ENCODE measurements at places on chromosomes 3 and 15.

DNA sequence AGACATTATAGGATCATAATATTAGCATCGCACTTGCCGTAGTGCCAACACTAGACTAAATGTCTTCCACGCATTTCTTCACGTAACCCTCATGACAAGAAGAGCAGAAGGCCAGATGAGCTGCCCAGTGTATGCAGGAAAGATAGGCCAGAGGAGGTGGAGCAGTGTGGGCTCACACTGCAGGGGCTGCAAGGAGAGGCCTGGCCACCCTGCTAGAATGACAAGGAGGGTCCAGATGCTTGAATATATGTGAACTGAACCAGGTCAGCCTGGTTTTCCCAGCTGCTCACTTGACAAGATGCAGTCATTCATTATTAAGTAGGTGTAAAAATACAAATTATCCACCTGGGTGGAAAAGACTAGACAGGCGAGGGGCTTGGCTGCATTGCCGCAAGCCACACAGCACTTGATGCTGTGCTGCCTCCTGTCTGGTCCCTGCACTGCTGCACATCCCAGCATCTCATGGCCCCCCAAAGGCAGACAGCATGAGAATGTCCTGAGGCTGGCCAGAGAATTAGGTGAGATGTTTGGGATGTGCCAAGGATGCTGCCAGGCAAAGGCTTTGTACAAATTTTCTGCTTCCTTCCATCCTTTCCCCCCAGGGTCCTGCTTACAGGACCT lies 115.2 kb downstream of the NTRK3 start:
- no peak for DNase-seq

- DNase-seq, result peak; percentile 49
These were observed 237.8 kb upstream of the GADL1 start for GRCh38 chr3:31132132-31132769.

DNA sequence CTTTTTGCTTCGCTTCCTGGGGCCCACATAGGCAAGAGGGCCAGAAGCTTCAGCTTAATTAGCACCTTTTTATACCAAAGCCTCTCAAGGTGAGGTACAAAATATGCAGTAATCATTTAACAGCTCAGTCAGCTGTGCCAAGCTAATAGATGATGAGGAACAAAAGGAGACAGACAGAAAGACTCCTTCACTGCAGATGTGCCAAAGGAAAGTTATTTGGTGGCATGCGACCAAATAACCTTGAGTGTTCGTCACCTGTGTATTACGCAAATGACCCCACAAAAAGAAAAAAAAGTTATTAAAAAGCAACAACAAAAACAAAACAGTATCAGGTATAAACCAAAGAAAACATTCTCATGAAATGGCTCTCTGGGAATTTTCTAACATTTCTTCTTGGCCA lies 325.8 kb upstream of the IGF1R start:
- DNase-seq, result no peak

DNA sequence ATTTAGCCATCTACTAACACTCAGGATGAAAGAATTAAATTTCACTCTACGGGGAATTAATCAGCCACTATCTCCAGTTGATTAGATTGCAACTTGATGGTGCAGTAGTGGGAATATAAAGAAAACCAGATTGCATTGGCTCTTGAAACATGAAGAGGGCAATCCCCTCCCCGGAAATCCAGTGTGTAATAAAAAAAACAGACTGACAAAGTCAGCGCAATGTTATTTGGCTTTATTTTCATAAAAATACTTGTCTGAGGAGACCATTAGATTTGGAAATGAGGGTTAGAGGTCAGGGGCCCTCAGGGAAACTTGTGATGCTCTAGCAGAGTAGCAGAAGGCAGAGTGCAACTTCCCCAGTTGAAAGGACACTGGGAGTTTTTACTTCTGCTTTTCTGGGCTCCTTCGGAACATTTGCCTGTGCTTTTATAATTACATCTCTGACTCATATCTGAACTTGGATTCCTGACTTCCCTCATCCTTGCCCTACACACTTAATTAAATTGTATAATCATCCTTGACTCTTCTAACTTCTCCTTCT lies 326.8 kb downstream of the TUSC7 start:
- peak; percentile 74 for DNase-seq
